ENCODE measurements at places on chromosomes 13 and 19. TPM values are rescaled to one million over a fixed set of nuclear protein-coding genes. Genes with fewer than 3 reads are reported as not detected.

- DNase-seq: peak; percentile 90
Observed at GRCh38 chr19:19461671-19462622, 53.4 kb downstream of the TSSK6 start.

- no peak for DNase-seq
Observed at GRCh38 chr13:28316129-28316528, 177.8 kb downstream of the PAN3 start.

DNA sequence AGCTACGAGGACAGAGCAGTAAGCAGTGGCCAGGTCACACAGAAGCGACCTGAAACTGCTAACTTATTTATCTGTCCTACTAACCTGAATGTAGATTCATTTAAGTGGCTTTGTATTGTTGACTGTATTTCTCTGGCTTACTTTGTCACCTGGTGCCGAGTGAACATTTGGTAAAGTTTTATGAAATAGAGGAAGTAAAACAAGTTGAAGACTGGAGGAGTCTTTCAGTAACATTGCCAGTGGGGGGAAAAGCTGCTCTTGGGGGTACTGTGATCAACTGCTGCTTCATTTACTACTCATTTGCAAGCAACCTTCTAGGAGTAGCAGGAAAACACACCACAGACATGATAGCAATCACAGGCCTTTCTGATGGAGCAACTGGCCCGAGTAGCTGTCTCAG lies 615.0 kb downstream of the FGF9 start:
- DNase-seq: no peak

- DNase-seq: peak; percentile 69
Observed at GRCh38 chr19:49362048-49362928, at the start of gene TEAD2. TEAD2 (minus strand) TSS chr19:49362416; CDS start chr19:49360075, 2,341 bp downstream.

- DNase-seq: no peak
Observed at GRCh38 chr19:36010402-36010801, 1.8 kb upstream of the SYNE4 start.

- no peak for DNase-seq
Observed at GRCh38 chr19:17775991-17776803, 18.7 kb upstream of the B3GNT3 start.

DNA sequence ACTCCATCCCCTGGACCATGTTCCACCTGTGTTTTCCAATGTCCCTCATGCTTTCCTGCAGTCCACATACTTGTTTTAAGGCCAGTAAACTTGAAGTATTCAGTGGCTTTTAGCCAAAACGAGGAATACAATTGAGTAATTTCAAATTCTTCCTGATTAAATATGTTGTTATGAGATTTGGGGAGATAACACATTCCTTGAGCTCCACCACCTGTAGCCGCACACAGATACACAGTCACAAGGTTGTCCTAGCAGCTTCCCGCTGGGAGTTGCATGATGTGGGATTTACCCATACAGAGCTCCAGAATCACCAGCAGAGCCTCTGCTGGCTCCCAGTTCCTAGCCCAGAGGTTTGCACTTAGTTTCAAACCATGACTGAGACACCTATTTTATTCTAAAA lies 53.6 kb upstream of the FRY start:
- DNase-seq: no peak

DNA sequence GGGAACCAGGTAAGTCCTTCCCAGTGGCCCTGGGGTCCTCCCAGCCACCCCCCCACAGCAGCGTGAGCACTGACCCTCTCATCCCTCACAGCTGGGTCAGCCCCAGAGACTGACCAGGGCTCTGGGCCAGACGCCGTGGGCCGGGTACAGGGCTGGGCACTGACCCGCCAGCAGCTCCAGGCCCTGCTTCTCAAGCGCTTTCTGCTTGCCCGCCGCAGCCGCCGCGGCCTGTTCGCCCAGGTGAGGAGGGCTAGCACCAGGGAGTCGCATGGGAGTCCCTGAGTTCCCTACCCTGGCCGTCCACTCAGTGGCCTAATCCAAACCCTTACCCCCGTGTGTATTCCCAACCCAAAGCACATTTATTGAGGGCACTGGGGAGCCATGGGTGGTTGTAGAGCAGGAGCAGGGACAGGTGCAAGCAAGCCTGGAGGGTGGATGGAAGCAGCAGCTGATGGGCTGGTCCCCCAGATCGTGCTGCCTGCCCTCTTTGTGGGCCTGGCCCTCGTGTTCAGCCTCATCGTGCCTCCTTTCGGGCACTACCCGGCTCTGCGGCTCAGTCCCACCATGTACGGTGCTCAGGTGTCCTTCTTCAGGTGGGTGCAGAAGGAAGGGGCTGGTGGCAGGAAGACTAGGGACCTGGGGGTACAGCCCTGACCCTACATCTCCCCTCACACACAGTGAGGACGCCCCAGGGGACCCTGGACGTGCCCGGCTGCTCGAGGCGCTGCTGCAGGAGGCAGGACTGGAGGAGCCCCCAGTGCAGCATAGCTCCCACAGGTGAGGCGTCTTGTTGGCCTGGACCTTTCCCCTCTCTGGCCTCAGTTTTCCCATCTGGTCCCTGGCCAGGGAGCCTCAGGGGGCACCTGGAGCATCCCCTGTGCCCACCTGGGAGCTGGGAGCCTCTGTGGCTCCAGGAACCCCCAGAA lies 12.6 kb upstream of the ARHGAP45 start:
- no peak for DNase-seq

DNA sequence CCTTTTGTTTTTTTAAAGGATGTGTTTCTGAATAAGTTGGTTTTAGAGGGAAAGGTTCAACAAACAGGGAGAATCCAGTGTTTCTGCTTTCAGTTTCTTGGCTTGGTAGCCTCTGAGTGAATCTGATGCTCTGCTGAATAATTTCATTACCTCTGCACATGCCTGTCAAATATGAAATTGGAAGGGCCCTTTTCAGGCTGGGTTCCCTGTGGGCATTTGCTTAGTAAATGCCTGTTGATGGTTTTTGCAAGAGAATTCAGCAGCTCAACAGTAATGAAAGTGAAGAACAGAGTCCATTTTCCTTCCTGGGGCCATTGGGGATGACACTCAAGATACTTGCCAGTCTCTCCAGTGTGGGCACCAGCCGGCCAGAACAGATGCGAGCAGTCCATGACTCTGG lies 74.3 kb downstream of the GPR12 start:
- DNase-seq: no peak

- DNase-seq: no peak
Observed at GRCh38 chr13:110216398-110217041, 90.4 kb downstream of the COL4A1 start.

- DNase-seq: no peak
Observed at GRCh38 chr13:100315522-100315921, 226.6 kb downstream of the PCCA start.

DNA sequence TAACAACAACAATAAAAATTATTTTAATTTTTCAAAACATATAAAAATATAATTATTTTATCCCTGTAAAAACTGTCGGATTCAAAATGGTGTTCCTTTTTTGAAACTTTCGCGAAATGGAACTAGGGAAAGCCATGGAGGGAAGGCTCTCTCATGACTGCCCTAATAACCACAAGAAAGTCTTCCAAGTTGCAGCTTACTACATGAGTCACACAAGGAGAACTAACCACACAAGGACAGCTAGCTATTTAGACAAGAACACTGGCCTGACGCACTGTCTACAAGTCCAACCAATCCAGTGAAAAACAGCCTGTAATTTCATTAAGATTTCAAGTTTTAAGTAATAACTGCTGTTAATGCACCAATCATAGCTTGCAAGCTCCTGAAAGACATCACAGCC lies 319.2 kb upstream of the PCDH9 start:
- no peak for DNase-seq

GRCh38 chr13:98142380-98143156 lies at the start of gene FARP1:
FARP1 (plus strand) TSS chr13:98143094; CDS start chr13:98213243, 70,149 bp downstream.
- DNase-seq: peak; percentile 90

DNA sequence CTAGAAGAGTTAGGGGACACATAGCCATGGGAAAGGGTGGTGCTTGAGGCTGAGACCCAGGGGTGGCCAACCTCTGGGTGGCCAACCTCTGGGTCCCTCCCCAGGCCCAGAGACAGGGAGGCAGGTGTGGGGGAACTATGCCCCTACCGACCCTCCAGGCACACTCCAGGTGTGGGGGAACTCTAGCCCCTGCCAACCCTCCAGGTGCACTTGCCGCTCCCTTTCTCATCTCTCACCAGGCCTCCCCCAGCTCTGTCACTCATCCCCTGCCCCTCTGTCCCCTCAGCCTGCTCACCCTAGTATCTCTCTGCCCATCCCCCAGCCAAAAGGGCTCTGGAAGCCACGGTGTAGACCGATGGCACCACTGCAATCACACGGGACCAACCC lies 10.6 kb upstream of the VSTM2B start:
- no peak for DNase-seq

DNA sequence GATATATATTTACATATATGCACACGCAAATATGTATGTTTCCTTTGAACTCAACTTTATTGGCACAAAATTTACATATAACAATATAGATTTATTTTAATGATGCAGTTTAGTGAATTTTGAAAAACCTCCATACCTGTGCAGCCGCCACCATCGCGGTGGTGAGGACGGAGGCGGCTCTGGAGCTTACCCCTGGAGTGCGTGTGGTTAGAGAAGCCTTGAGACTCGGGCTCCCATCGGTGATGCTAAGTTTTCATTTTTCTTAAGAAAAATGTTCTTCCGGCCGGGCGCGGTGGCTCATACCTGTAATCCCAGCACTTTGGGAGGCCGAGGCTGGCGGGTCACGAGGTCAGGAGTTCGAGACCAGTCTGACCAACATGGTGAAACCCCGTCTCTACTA lies 31.8 kb downstream of the GJA3 start:
- no peak for DNase-seq

- DNase-seq: no peak
Observed at GRCh38 chr19:48628486-48629296, 8.5 kb downstream of the DBP start.

DNA sequence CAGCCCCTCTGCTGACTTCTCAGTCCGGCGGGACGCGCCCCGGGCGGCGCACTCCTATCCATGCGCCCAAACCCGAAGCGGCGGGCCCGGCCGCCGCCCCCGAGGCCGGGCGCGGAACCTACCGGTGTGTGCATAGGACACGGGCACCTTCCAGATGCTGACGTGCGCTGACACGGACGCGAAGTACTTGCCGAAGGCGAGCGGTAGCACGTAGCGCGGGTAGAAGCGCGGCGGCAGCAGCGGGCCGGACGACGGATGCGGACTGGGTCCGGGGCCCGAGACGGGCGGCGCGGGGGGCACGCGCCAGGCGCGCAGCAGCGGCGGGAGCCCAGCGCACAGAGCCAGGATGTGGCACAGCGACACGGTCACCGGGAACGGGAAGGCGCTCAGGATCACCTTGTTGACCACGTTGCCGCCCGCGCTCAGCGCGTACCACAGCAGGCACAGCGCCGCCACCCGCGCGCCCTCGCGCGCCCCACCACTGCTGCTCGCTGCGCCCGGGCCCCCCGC lies 338 bp downstream of the SLC35E1 start:
- DNase-seq: peak; percentile 39

GRCh38 chr13:114279758-114280355 lies 1.5 kb upstream of the UPF3A start:
- no peak for DNase-seq

GRCh38 chr13:60155978-60156377 lies 7.8 kb downstream of the DIAPH3 start:
- no peak for DNase-seq

DNA sequence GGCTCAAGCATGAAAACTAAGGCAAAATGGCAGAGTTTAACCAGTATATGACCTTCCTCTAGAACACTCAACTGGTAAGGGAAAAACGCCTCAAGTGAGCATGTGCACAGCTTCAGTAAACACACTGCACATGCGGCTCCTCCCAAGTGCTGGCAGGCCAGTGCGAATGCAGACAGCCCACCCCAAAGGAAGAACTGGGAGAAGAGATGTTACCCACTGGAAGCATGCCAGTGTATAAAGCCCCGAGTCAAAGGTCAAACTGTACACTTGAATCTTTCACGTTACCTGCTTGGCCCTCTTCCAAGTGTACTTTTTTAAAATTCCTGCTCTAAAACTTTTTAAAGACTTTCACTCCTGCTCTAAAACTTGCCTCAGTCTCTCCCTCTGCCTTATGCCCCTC lies 19.2 kb upstream of the RCBTB1 start:
- peak; percentile 16 for DNase-seq

- no peak for DNase-seq
Observed at GRCh38 chr19:55289117-55289796, 5.5 kb downstream of the BRSK1 start.

DNA sequence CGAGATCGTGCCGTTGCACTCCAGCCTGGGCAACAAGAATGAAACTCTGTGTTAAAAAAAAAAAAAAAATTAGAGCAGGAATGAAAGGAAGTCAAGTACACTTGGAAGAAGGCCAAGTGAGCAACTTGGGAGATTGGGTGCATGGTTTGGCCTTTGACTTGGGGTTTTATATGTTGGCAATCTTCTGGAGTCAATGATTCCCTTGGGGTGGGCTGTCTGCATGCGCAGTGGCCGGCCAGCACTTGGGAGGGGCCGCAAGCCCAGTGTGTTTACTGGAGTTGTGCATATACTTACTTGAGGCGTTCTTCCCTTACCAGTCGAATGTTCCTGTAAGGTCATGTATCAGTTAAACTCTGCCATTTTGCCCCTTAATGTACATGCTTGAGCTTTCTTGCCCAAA lies 103.9 kb downstream of the FAM216B start:
- no peak for DNase-seq

- no peak for DNase-seq
Observed at GRCh38 chr19:15549581-15549980, 41.3 kb downstream of the CYP4F22 start.

- no peak for DNase-seq
Observed at GRCh38 chr13:50261130-50261901, 246.1 kb downstream of the KCNRG start.

DNA sequence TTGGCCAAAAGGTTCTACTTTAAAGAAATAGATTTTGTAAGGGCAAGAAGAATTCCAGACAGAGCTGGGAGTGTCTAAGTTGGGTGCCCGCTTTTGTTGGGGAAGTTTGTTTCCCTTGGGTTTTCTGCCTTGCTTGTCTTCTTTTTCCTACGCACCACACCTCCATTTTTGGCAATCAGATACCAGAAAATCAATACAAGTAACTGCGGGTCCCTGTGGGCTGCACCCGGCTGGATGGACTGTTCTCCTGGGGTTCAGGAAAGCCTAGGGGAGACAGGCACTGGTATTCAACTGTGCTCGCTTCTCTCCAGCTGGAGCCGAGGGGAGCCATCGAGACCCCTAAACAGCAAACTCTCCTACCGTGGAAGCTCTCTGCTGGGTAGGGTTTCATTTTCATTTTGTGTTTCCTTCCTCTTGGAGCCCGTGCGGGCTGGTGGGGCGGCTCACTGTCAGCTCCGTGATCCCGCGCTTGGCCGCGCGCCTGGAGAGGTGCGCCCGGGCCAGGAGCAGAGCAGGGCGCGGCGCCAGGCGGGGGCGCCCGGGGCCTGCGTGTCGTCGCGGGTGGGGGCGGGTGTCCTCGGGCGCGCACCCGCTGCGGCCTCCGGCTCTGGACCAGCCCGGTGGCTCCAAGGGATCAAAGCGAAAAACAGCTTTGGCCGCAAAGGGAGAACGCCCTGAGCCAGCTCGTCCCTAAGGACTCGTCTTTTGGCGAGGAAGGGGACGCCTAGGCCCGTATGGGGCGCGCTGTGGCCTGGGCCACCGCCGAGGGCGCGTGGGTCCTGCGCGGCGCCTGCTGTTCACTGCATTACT lies 347.2 kb downstream of the ZNF536 start:
- DNase-seq: peak; percentile 80

GRCh38 chr13:31986676-31987470 lies 44.7 kb upstream of the FRY start:
- no peak for DNase-seq

Gene TMEM59L
- 2.1 TPM for total RNA-seq

Gene CYP4F11
- total RNA-seq: 3.9 TPM

Gene THAP8
- 1.3 TPM for total RNA-seq

Gene ZNF432
- 29.3 TPM for total RNA-seq

Gene PNPLA6
- 52.1 TPM for total RNA-seq

Gene ZNF534
- total RNA-seq: not detected

Gene ZNF529
- total RNA-seq: 7.0 TPM

Gene ZNF468
- total RNA-seq: 16.1 TPM

Gene IGSF23
- 3.1 TPM for total RNA-seq

Gene DENND1C
- 1.0 TPM for total RNA-seq

Gene FGF14
- total RNA-seq: under 0.01 TPM
